Psoas muscle (tissue), 8 donors: ENCODE measurements at places on chromosomes 7 and 10. TPM values are rescaled to one million over a fixed set of nuclear protein-coding genes. Genes with fewer than 3 reads are reported as not detected.

DNA sequence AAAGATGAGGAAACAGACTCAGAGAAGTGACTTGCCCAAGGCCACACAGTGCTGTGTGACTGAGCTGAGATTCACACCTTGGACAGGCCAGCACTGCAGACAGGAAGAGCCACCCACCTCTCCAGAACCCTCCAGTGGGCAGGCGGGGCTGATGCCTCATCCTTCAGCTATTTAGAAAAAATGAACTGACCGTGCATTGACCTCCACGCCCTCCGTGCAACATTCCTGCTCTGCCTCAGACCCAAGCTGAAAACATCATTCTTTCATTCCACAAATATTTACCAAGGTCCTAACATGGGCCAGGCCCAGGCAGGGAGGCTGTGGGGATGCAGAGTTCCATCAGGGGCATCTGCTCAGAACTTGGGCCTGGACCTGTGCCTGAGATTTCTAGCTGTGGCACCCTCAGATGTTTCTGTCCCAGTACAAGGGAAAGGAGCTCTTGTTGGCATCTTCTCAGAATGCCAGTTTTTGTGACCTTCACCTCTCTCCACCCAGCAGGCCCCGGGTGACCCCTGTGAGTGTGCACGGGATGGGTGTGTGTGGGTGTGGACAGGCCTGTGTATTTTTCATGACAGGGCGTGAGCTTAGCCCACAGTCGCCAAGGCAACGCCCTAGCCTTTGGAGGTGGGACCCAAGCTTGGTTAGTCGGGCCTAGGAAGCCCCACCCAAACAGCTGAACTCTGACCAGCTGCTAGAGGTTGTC lies 6.5 kb downstream of the VSIR start:
- peak; percentile 88 for DNase-seq

- no peak for DNase-seq
Observed at GRCh38 chr7:129494041-129494440, 8.3 kb upstream of the SMKR1 start.

DNA sequence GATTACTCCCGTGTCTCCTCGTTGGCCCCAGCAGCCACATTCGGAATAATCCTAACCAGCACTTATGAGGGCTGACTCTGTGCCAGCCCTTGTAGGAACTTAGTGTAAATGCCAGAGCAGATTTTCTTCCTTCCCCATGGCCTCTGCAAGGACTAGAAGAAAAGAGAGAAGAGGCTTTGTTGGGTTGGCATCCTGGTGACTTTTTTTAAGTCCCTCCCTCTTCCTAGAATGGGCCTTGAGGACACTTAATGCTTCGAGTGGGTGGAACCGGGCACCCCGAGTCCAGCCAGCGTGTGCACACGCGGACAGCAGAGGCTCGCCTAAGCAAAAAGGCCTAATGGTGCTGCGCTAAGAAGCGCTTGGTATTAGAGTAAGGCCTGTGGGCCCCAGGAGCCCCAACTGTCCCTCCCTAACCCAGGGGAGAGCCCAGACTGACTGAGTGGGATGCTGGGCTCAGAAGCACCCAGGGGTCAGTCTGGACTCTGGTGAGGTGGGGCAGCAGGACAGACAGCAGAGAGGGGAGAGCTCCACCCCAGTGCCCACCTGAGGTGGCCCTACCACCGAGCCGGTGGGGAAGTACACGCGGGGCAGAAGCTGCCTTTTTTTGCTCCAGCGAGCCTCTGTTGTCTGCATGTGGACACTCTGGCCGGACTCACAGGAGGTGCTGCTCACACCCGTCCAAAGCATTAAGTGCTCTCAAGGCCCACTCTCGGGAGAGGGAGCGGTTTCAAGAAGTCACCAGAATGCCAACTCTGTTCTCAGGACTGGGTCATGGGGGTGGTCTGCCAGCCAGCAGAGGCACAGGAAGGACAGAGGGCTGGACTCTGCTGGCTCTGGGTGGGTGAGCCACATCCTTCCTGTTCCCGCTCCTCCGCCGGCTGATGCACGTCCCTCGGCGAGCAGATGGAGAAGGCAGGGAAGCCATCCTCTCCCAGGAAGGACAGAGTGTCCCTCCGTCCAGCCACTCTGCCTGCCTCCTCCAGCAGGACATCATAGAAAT lies 12.5 kb downstream of the ITPRIP start:
- peak; percentile 59 for DNase-seq

The GOLGA7B gene
- polyA plus RNA-seq, result 0.46 TPM

The POLR2J2 gene
- polyA plus RNA-seq, result 1.3 TPM

GRCh38 chr10:129552119-129552518 lies 85.1 kb downstream of the MGMT start:
- DNase-seq, result no peak

DNA sequence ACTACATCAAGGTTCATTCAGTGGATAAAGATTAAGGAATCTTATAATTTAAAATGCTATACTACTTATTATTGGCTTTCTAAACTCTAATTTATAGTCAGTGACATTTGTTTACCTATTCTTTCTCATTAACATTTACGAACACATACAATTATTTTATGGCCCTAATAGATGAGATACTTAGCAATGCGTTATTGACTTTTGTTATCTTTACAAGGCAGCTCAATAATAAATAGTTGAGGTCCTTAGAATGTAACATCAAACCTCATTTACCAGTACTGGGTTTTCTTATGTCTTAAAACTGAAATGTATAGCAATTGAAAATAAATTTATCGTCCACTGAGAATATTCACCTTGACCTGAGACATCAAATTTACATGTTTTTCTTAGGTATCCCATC lies 89.0 kb downstream of the THSD7A start:
- DNase-seq, result no peak

- DNase-seq, result no peak
Observed at GRCh38 chr7:26305090-26305868, 13.6 kb downstream of the SNX10 start.

DNA sequence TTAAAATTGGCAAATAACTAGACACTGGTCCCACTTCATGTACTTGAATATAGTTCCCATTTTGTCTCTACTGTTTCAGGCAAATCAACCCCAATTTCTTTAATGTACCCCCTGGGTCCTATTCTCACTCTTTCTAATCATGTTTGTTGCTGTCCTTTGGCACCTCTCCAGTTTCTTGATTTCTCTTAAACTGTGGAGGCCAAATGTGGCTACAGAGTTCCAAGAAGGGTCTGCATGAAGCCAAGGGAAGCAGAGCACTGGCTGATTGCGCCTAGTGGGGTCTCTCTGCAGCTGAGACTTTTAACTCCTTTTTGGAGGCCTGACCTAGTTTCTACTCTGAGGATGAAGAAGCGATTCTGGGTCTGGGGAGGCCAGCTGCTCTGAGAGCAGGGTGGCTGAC lies 6.7 kb upstream of the ADAM12 start:
- DNase-seq, result no peak

- no peak for DNase-seq
Observed at GRCh38 chr10:36638462-36639155, 486.8 kb upstream of the ANKRD30A start.

GRCh38 chr7:157467496-157468212 lies 130.8 kb downstream of the DNAJB6 start:
- DNase-seq, result no peak
